NK-92 treated with Interleukin-12 subunit alpha and Interleukin-12 subunit beta, amount 100 ng/mL, for 24 hours (cell line): ENCODE measurements at places on chromosomes 6 and 20.

GRCh38 chr6:169386411-169387057, 132.9 kb upstream of the THBS2 start:
- no peak for DNase-seq

DNA sequence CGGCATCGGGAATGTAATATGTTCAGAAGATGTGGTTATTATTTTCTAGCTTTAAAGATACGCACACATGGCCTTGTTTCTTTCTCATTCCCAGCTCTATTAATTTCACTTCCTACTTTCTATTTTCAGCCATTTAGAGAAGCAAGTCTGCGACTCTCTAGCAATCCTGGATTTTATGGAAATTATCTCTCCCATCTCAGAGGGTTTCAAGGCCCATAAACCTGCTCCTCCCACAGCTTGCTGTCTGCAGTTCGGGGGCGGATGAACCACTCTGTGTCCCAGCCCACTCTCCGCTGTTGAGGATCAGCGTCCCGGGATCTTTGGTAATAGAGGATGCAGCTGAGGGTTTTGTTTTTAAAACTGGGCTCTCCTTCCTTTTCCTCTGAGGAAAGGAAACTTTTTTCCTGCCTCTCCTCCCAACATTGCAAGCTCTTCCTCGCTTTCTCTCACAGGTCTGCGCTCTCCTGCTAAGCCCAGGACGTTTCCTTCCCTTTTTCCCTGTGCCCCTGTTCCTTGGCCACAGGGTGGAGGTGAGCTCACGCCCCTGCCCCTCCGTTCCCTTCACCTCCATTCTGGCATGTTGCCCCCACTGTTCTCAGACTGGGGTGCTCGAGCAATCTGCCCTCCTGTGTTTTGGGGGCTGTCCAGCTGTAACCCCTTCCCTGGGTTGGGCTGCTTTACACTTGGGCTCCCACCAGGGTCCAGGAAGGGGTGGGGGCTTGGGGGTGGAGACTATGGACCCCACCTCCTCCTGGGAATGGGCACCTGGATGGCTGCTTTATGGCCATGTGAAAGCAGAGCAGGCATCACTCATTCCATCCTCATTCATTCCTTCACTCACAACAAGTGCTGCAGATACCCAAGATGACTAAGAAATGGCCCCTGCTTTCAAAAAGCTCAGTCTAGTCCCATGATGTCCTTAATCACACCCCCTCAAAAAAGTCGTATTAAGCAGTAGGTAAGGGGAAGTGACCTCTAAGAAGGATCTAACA, 54.9 kb downstream of the ZBTB9 start:
- no peak for DNase-seq

- DNase-seq = no peak
These were observed 10.1 kb upstream of the HDAC2 start for GRCh38 chr6:113980937-113981554.

- no peak for DNase-seq
These were observed 45.1 kb downstream of the BCAS1 start for GRCh38 chr20:54025251-54025771.

GRCh38 chr6:24340998-24341938, 16.6 kb downstream of the DCDC2 start:
- no peak for DNase-seq

- no peak for DNase-seq
These were observed 12.4 kb downstream of the PEDS1 start for GRCh38 chr20:50141018-50141675.

GRCh38 chr6:42007286-42008137, 42.8 kb upstream of the TAF8 start:
- DNase-seq = no peak

DNA sequence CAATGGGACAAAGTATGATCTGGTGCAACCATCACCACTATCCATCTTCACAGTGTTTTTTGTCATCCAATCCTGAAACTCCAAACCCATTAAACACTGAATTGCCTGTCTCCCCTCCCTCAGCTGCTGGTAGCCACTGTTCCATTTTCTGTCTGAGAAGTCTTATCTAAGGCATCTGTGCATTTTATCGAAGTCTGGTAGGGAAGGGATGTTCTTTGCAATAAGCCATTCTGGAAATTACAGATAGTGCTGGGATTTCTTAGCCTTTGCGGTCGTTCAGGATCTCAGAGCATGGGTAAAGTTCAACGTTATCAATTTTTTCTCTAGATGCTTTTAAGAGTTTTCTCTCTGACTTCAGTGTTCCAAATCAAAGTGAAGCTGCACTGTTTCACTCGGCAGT, 24.1 kb downstream of the KIF25 start:
- no peak for DNase-seq

DNA sequence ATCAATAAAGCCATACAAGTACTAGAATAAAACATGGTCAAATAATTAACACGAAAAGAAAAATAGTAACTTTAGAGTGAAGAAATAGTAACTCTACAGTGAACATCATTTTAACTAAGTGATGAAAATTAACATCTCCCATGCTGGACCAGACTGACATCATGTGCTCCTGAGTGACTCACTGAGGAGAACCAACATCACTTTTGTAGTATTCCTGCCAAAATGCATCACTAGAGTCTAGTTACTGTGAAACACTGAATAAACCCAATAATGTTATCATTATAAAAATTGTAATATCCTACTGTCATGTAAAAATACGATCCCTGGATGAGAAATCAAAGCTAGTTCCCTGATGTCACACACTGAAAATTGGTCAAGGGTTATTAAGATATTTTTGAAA, 361.3 kb downstream of the CD109 start:
- DNase-seq = no peak

- no peak for DNase-seq
These were observed 173.2 kb downstream of the BTBD3 start for GRCh38 chr20:12090920-12091319.

DNA sequence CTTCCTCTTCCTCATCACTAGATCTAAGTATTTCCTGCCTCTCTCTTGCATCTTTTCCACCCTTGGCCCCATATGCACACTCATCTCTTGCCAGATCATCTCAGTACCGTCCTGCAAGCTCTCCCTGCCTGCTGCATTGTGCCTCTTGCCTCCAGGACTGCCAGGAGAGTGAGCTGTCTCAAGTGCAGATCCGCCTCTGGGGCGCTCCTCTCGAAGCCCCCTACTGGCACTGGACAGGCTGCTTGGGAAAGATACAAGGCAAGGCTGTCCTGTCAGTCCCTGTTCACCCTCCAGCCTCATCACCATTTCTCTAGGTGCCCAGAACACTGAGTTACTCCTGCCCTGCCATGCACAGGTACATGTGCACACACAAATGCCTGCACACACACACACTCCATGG, 10.2 kb downstream of the SYNDIG1 start:
- DNase-seq = no peak

DNA sequence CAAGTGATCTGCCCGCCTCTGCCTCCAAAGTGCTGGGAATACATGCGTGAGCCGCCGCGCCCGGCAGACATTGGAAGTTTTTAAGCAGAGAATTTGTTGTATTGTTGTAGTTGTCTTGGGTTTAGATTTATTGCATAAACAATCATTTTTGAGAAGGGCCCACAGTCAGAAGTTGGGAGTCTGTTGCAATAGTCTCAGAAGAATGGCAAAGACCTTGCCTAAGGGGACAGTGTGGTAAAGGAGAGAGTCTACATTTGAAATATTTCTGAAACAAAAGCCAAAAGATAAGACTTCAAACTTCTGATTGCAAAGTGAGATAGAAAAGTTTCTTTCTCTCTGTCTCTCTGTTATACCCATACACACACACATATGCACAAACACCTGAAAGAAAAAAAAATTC, 22.5 kb downstream of the HFE start:
- no peak for DNase-seq

- DNase-seq = no peak
These were observed 5.3 kb upstream of the AP5S1 start for GRCh38 chr20:3814928-3815495.

GRCh38 chr6:154605178-154605881, 94.8 kb upstream of the CNKSR3 start:
- no peak for DNase-seq
